ENCODE measurements at places on chromosomes 3 and 15.

DNA sequence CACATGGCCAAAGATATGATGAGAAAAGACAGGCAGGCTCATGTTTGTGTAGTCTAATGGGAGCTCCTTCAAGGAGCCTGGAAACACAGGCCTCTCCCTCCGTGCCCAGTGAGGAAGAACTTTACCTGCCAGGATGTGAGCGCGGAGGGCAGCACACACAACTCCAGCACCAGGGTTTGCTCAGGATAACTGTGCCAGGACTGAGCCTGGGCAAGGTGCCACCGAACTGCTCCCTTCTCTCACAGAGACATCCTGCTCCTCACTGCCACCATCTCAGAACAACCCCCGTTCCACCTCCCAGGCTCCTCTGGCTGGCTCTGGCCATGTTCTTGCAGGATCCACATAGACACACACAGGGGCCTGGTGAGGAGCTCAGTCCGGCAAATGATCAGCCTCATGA is 87.4 kb downstream of the NUP210 start:
- no peak for DNase-seq

DNA sequence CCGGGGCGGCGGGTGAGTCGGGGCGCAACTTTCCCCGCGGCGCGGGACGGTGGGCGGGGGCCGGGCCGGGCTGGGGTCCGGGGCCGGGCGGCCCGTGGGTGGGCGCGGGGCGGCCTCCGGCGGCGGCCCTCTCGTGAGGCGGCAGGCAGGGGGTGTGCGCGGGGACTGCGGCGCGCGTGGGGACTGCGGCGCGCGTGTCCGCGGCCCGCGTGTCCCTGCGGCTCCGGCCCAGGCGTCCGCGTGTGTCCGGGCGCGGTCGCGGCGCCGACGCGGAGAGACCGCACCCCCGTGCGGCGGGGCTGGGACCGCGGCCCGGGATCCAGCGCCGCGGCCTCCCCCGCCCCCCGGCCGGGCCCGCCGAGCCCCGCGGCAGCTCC is 349 bp downstream of the PLXNA1 start:
- DNase-seq: no peak

DNA sequence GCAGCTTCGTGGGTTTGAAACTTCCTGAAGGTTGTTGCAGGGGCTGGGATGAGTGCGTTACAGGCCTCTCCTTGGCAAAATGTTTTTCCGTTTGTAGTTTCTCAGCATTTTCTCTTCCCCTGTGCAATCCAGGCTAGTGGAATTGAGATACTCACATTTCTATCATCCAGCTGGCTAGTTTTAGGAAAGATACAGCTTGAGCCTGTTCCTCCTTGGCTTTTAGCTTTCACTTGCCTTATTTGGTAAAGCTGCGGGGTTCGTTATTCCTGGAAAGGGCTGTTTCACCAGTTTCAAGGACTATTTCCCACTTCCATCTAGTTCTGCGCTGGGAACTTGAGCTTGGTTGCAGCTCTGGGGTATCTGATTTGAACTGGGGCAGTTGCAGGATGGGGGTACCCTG is 90.3 kb downstream of the ITPR1 start:
- DNase-seq: no peak

DNA sequence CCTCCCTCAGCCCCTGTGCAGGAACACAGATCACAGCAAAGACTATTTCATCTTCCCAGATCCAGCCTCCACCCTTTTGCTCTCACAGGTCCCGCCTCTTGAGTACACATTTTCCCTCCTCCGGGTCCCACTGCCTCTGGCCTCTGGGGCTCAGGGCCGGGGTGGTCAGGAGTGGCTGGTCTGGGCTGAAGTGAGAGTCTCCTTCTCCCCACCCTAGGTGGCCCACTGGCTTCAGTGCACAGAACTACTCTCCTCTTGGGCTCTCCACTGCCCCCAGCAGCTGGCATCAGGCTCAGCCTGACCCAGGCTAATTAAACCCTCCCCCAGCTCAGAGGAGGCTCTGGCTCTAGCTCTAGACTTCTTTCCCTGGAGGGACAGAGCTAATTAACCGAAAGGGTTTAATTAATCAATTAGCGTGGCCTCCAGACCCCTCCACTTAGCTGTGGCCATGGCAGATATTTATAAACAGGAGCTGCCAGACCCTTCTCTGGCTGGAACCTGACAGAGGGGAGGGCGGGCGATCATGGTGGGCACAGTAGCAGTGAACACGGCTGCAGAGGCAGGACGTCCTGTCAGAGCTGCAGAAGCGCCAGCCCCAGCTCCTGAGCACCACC is 15.1 kb downstream of the DUSP7 start:
- DNase-seq: no peak

GRCh38 chr15:40894681-40895448 is 615 bp downstream of the VPS18 start:
- DNase-seq: no peak

DNA sequence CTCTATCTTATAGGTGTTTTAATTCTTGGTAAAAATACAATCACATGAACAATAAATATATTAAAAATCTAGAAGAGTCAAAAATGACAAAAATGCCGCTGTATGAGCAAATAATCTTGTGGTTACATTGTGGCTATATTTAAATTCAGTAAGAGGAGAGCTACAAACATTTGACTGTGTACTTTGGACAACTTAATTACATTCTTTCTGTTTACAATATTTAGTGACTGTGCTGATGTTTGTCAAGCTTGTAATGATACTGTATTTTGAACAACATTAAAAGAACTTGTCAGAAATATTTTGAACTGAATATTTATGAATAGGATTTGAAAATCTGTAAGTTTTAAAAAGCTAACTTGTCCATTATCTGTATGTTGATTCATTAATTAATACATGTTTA is 598.3 kb downstream of the SI start:
- DNase-seq: no peak

GRCh38 chr15:60916032-60916678 is 312.9 kb downstream of the RORA start:
- no peak for DNase-seq

DNA sequence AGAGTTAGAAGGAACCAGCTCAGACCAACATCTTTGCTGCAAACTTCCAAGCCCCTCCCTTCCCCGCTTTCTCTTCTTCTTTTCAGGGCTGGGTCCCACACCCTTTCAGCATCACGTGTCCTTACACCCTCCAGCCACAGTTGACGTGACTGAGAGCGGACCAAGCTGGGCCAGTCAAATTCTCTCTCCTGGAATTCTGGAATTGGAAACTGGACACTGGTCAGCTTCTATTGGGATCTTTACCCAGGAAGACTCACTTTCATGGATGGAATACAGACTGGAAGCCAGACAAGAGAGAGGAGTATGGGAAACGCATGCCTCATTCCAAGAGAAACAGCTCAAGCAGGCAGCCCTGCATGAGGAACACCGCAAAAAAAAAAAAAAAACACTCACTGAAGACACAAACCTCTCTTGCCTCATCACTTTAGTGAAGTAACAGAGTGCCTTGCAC is 12.4 kb upstream of the TPM1 start:
- no peak for DNase-seq

DNA sequence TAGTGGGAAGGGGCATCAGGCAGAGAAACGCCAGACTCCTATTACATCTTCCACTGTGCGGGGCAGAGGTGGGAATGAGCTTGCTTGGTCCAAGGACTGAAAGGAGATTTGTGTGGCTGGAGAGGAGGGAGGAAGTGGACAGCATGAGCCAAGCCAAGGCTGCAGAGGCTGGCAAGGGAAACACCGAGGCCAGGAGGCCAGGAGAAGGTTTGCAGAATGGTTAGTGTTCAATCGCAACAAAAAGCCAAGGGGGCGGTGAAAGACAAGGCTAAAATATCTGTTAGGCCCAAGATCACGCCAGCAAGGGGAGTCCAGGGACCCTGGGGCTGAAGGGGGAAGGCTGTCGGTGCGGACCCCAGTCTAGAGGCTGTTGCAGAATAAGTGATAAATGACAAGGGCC is 75.8 kb downstream of the CPN2 start:
- DNase-seq: no peak

All from stimulated activated CD4-positive, alpha-beta T cell treated with anti-CD3 and anti-CD28 coated beads, Interleukin-1b, Interleukin-23, amount 100 ng/mL, for 1 hour (primary cell).